ENCODE measurements at places on chromosomes 13 and 19. TPM values are rescaled to one million over a fixed set of nuclear protein-coding genes. Genes with fewer than 3 reads are reported as not detected.

Gene CPB2
- not detected for total RNA-seq

Gene PDE4A
- total RNA-seq = 2.9 TPM

Gene HPN
- not detected for total RNA-seq

Gene PPM1N
- 0.35 TPM for total RNA-seq

Gene ATP4B
- total RNA-seq = not detected

Gene DDX49
- 75.0 TPM for total RNA-seq

Gene ZNF430
- 4.3 TPM for total RNA-seq

Gene XAB2
- total RNA-seq = 24.5 TPM

Gene MAB21L1
- 5.5 TPM for total RNA-seq

Gene ZNF302
- total RNA-seq = 12.1 TPM

Gene CBARP
- 1.1 TPM for total RNA-seq

Gene RXFP2
- total RNA-seq = not detected

Gene GPR12
- total RNA-seq = not detected

Gene COL5A3
- total RNA-seq = 0.38 TPM

Gene KLK7
- total RNA-seq = not detected

Gene APC2
- total RNA-seq = 0.08 TPM

Gene PALM3
- total RNA-seq = 0.30 TPM

Gene KLK15
- total RNA-seq = not detected

Gene KLC3
- 0.23 TPM for total RNA-seq

Gene ATXN8OS
- total RNA-seq = not detected

Gene USF2
- total RNA-seq = 91.6 TPM

Gene ZNF284
- 3.3 TPM for total RNA-seq

Gene LSR
- total RNA-seq = not detected

Gene LMTK3
- 0.08 TPM for total RNA-seq

Gene DACT3
- 6.5 TPM for total RNA-seq

Gene ZNF90
- 1.6 TPM for total RNA-seq

Gene SMIM44
- total RNA-seq = not detected

Gene TTYH1
- total RNA-seq = not detected

Gene PGLYRP1
- total RNA-seq = not detected

Gene NLRP4
- total RNA-seq = not detected

Gene PRKCSH
- total RNA-seq = 102 TPM

Gene NPAS1
- 0.12 TPM for total RNA-seq

Gene LIM2
- not detected for total RNA-seq

Gene KIR2DL4
- not detected for total RNA-seq

Gene LILRB3
- total RNA-seq = not detected

Gene SHISA7
- total RNA-seq = not detected

Gene DACH1
- total RNA-seq = under 0.01 TPM

Gene FBL
- total RNA-seq = 232 TPM

Gene ALOX5AP
- total RNA-seq = 1.1 TPM

Gene FXYD1
- total RNA-seq = 8.0 TPM

Gene ZNF723
- total RNA-seq = not detected

Gene DCLK1
- total RNA-seq = 4.9 TPM

Gene TBCB
- 315 TPM for total RNA-seq

Gene ZNF628
- total RNA-seq = 0.35 TPM

Gene FLT3LG
- total RNA-seq = 1.9 TPM

Gene FGF9
- total RNA-seq = 0.47 TPM

Gene DCT
- total RNA-seq = 0.12 TPM

Gene MATK
- 0.70 TPM for total RNA-seq

Gene PLIN5
- not detected for total RNA-seq

Gene SWSAP1
- 0.30 TPM for total RNA-seq

Gene MEGF8
- 17.9 TPM for total RNA-seq

Gene FSD1
- 6.8 TPM for total RNA-seq

Gene IZUMO2
- not detected for total RNA-seq

Gene KIR2DL1
- total RNA-seq = not detected

Gene C5AR2
- total RNA-seq = under 0.01 TPM

Gene GET3
- 190 TPM for total RNA-seq

Gene UTP14C
- 6.2 TPM for total RNA-seq

Measured in smooth muscle cell of the coronary artery (primary cell).